SHP77 treated with DMSO at 0.1 percent for 48 hours (cell line): ENCODE measurements at places on chromosomes 3 and 15.
A peak's percentile ranks its signal among the peaks of the same experiment; 100 is the strongest.

- DNase-seq: peak; percentile 19
These were observed at the start of gene EFHB for GRCh38 chr3:19934098-19934566. Gene EFHB (minus strand): TSS chr3:19934217. CDS start chr3:19934018, 199 bp downstream.

DNA sequence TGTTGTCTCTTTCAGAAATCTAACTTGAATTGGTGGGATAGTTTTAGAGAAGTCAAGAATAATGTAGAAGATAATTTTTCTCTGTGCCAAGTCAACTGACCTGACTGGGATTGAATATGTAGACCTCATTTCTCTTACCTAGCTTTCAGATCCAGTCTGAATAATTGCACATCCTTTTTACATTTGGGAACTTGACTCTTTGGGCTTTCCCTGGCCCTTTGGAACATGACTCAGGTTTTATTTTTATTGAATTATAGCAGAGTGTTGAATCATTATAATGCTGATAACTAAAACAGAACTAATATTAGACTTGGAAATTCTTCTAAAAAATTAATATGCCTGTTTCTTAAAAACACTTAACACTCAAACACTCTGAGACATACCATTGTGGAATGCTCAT is 76.5 kb downstream of the PFN2 start:
- DNase-seq: no peak

- no peak for DNase-seq
These were observed 33.3 kb upstream of the BLM start for GRCh38 chr15:90683876-90684275.

GRCh38 chr3:69901802-69902201 is 97.7 kb upstream of the SAMMSON start:
- no peak for DNase-seq

DNA sequence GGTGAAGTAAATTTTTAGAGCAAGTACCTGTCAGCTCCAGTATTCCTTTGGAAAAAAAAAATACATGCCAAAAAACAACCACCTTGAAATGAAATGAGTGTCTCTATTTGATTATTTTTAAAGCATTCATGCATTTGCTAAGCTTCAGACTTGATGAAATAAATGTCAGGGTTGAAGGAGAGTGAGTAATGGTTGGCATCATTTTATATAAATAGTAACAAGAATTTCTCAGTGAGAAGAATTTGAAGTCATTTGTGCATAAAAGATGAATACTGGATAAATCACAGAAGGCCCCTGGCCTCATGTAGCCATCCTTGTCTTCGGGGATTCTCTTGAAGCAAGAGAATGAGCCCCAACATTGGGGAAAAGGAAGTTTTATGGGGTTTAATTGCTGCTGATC is 318.4 kb downstream of the LPP start:
- DNase-seq: no peak

DNA sequence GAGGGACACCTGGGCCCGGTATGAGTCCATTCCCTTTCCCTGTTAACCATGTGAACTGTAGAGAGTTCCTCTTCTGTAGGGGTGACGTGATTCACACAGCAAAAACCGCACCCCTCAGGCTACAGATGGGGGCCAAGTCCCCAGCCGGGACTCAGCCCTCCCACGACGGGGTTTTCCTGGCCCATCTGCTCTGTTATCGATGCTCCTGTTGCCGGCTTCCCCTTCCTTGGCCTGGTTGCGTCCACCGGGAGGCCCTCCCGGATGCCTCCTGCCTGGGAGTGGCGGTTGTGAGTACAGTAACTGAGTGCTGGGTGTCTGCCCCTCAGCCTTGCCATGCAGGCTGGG is 817 bp upstream of the PLXNA1 start:
- DNase-seq: no peak

GRCh38 chr3:48478626-48479555 is 25.1 kb downstream of the SHISA5 start:
- no peak for DNase-seq

DNA sequence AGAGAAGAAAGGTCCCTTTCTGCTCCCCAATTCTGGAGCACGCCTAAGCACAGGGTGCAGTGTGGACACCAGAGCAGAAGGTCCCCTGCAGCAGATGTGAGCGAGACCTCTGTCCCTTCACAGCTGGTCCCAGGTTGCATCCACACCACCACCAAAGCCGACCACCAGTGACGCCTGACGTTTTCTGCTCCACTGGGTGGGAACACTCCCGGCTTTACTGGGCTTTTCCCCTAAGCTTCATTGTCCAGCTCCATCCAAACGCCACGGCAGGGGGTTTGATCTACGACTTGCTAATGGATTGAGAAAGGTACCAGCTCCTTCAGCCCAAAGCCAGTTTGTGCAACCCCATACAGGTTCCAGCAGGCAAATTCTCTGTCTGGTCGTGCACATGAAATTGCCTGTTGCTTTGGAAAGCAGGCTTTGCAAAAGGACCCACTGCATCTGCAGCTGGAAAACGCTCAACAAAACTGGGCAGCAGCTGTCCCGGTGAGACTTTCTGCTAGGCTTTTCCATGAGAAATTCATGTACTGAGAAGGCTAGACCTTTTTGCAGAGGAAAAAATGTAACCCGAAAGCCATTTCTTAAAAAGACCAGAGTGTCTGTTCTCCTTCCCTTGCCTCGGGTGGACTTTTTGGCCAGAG is 31.1 kb downstream of the ADAMTS17 start:
- DNase-seq: no peak

- no peak for DNase-seq
These were observed 63.1 kb downstream of the PRKAR2A start for GRCh38 chr3:48784426-48785120.
